Activated CD4-positive, alpha-beta T cell treated with anti-CD3 and anti-CD28 coated beads, Interleukin-10, Interleukin-2, amounts not matched to agents 100 ng/mL and 50 ng/mL, durations not matched to agents 16 hours and 8 hours (primary cell): ENCODE measurements at places on chromosomes 2 and 18.

- DNase-seq: no peak
These were observed 14.3 kb downstream of the PPP1R1C start for GRCh38 chr2:181999911-182000310.

GRCh38 chr2:35891528-35891927 is 464.1 kb upstream of the CRIM1 start:
- DNase-seq: no peak

DNA sequence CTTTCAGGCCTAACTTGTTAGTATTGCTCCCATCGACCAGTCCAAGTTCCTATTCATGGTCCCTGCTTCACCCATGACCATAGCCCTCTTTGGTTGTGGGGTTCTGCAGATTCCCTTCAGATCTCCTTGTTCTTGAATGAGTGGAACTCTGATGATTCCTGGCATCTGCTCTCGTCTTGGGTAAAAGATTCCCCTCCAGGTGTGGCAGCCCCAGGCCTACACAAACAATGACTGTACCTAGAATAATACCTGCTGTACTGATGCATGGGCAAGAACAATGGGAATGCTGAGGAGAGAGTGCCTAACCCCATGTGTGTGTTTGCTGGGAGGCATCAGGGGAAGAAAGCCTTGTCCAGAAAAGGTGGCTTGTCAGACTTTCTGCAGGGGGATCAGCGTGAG is 39.2 kb upstream of the MRPL19 start:
- DNase-seq: no peak

- DNase-seq: no peak
These were observed 193.6 kb downstream of the MIB1 start for GRCh38 chr18:21933931-21934765.
